ENCODE measurements at places on chromosomes 1 and 21.

- no peak for DNase-seq
Measured at GRCh38 chr1:190140644-190141043, 337.0 kb downstream of the BRINP3 start.

DNA sequence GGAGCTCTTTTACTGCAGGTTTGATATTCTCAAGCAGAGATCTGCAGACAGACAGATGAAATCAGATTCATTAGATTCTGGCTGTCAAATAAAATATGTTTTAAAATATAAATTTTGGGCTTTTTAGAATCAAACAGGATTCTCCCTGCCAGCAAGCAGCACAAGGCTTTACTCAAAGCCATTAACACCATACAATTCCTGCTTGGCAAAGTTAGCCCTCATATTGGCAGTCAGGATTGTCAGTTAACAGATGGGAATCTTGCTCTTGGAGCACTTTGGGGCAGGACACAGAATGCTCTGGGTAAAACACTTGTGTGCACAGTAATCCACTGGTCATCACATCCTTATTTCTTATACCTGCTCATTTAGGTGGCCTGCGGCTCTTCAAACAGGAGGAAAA, 560.6 kb upstream of the BEND5 start:
- no peak for DNase-seq

DNA sequence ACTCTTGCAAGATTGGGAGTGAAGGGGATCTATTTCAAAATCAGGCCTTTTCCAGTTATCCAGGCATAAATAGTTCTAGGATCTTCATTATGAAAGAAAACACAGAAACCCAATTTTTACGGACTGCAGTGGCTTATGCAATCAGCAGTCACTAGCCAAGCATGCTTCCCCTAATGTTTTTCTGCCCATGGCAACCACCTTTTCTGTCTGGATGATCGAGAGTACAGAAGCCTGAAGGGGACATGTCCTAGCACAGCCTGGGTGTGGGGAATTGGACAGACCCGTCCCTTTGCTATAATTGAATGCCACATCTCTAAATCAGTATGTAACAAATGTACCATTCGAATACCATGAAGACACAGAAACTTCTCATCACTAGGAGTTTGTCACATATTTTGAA, 29.8 kb upstream of the NCAM2 start:
- no peak for DNase-seq

DNA sequence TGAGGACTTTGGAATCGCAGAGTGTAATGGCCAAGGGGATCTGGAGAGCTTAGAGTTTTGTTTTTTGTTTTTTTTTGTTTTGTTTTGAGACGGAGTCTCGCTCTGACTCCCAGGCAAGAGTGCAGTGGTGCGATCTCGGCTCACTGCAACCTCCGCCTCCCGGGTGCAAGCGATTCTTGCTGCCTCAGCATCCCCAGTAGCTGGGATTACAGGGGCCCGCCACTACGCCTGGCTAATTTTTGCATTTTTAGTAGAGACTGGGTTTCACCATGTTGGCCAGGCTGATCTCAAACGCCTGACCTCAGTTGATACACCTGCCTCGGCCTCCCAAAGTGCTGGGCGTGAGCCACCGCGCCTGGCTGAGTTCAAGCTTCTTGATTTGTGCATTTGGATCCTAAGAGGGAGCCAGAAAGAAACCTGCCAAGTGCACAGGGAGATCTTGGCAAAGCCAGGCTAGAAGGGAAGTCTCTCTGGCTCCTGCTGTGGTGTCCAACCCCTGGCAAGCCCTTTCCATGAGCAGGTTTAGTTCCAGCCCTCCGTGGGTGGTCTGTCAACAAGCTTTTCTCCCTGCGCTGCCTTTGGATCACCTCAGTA, 852 bp downstream of the FAAH start:
- DNase-seq: no peak

DNA sequence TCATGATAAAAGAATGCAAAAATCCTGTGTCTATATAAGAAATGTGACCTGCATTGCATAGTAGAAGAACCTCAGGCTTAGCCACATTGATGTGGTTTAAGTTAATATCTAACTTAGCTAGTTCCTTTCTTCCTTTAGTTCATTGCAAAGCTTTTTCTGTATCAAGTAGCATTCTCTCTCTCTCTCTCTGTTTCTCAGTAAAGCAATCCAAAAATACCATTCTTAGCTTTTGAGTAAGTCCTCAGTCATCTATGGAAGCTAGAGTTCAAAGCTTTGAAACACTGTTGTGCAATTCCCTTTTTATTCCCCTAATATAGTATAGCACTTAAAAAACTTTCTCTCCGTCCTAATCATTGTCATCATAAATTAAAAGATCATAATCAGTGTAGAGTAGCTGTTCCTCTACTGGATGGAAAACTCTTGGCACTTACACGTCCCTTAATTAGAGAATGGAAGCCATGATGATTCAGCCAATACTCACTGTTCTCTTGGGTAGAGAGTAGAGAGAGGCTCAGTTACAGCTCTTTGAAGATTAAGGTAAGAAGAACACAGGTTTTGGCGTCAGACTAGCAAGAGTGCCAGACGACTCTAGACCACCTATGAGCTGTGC, 350.3 kb upstream of the LYPLAL1 start:
- no peak for DNase-seq

DNA sequence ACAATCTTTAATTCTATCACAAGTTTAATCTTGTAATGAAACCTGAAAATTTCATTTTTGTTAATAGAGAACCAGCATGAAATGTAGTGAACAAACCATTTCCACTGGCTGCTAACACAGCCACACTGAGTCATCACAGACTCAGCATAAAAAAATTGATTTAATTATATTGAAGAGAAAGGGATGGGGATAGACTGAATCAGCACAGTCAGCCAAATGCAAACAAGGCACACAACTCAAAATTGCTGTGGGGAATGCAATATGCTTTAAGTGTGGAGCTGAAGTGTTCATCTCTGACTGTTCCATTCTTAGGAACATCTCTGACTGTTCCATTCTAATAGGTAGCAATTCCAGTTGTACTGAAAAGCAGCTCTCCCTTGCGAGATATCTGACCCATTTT, 299.8 kb downstream of the MRPL39 start:
- DNase-seq: no peak

GRCh38 chr1:174326278-174326677, 121.5 kb upstream of the GPR52 start:
- no peak for DNase-seq

DNA sequence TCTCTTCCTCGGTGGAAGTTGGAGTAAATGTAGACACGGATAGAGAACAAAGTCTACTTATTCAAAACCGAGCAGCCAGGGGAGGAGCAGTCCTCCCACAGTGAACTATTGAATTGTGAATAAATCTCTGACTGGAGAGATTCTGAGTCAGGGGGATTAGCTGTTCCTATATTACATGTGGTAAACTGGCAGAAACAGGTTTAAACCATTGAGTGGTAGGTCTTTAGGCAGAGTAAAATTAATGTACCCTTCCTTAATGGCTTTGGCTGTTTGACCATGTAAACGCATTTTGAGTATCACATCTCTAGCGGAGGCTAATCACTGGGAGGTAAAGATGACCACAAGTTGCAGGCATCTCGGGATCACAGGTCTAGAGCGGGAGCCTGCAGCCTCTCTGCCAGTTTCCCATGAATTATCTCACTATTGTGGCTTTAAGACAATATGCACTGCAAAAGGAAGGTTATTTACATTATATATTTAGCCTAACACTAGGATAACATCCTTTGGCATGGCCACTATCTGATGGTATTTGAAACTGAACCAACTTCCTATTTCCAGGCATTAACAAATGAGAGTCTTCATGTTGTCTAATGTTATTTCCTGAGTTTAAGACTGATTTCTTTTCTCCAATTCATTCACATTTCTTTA, 7.9 kb upstream of the DISC1 start:
- no peak for DNase-seq
